ENCODE measurements at places on chromosomes 2 and 18. TPM values are rescaled to one million over a fixed set of nuclear protein-coding genes. Genes with fewer than 3 reads are reported as not detected.

DNA sequence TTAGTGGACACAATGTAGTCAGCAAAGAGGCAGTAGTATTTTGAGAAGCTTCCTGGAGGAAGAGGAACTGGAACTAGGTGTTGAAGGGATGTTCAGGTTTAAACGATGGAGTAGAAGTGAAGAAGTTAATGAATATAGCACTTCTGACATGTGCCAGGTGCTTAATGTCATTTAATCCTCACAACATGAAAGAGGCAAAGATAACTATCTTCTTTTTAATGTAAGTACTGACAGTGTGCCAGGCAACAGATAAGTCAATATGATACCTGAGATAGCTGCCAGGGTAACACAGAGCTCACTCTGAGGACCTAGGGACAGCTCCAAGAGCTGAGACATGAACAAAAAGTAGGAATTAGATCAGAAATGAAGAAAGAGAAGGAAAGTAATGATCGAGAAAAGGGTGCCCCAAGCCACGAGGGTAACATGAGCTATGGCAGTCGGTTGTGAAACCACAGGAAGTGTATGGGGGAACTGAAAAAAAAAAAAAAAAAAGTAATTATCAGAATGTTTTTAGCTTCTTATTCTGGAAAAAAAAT is 140.7 kb downstream of the RNF144A start:
- DNase-seq = no peak

ZDBF2 gene
- polyA plus RNA-seq = 1.5 TPM

DNA sequence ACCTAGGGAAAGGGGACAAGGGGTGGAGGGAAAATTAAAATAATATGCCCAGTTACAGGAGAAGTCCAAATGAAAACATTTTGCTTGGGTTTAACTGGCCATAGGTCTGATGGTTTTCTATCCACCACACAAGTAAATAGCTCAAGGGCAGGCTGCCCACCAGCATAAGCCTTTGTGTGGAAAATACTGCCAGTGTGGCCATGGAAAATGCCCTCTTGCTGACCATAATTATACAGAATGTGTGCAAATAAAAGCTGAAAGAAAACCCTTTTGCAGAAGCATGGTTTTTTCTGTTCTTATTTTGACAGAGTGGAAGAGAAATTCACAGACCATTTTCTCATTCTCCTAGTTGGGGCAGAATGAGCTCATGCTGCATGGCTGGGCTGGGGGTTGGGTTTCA is 111.3 kb upstream of the SIX2 start:
- DNase-seq = no peak

NXPH2 gene
- polyA plus RNA-seq = 1.9 TPM

- DNase-seq = no peak
Measured at GRCh38 chr18:33694593-33694992, 116.6 kb downstream of the ASXL3 start.

- peak; percentile 5 for DNase-seq
Measured at GRCh38 chr18:62566199-62566598, 43.4 kb downstream of the ZCCHC2 start.

GRCh38 chr2:74502720-74503505 is 3.5 kb upstream of the LBX2 start:
- DNase-seq = peak; percentile 80

DNA sequence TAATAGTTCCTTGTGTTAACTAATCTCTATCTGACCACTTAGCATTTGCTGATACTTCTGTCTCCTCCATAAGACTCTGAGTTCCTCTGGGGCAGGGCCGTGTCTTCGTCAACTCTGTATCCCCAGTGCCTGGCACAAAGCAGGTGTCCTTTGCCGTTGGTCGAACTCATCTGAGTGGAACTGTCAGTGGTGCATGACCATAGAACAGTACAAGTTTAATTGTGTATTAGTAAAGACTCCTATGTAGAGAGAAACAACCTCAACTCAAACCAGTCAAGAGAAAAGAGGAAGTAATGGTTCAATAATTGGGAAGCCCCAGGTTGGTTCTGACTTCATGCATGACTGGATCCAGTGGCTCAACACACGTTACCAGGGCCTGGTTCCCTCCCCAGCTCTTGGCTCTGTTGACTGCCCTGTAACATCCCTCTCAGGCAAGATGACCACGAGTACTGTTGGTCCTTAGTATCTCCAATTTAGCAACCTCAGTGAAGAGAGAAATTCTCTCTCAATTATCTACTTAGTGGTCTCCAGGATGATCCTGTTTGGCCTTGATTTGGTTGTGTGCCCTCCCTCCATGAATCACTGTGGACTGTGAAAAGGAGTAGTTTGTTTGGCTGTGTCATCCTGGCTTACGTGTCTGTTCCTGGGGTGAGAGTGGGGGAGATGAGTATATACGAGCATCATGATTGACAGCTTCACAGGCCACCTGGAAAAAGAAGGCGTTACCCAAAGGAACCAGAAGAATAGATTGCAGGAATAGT is 58.5 kb upstream of the MSH6 start:
- DNase-seq = no peak

- no peak for DNase-seq
Measured at GRCh38 chr2:129828792-129829191, 150.7 kb upstream of the RAB6C start.

DNA sequence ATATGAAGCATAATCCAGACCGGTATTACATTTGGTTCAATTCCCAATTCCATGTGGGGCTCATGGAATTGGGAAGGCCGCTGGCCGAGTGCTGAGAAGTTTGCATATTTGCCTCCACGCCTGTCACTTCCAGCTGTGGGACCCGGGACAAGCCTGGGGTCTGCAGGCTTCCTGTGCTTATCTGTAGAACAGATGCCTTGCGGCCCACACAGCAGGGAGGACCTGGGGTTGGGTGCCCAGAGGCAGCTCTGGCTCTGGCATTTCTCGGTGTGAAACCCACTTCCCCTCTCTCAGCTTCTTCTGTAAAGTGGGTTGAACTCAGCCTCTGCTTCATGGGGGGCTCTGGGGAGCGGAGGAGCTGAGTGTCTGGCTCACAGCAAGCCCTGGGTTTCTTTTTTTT is 97.9 kb downstream of the SH3BP4 start:
- no peak for DNase-seq

- no peak for DNase-seq
Measured at GRCh38 chr2:159042115-159042850, 73.8 kb downstream of the TANC1 start.

- no peak for DNase-seq
Measured at GRCh38 chr2:203681978-203682377, 24.5 kb upstream of the CD28 start.

DNA sequence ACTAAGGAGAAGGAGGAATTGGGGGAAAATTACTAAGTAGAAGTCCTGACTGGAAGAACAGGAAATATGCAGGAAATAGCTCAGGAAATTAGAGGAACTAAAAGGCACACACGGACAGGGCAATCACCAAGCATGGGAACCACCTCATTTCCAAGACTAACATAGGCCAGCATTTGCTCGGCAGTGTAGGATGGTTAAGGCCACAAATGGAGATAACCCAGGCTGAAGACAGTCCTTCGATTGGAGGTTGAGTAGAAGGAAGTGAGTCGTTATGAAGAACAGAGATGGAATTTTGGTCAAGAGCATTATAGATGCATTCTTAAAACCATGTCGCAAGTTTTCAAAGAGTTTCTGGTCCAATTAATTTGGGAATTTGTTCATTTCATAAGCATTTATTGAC is 401.4 kb downstream of the ALK start:
- no peak for DNase-seq

GRCh38 chr2:235149240-235149659 is 197.4 kb downstream of the SH3BP4 start:
- DNase-seq = no peak

DNA sequence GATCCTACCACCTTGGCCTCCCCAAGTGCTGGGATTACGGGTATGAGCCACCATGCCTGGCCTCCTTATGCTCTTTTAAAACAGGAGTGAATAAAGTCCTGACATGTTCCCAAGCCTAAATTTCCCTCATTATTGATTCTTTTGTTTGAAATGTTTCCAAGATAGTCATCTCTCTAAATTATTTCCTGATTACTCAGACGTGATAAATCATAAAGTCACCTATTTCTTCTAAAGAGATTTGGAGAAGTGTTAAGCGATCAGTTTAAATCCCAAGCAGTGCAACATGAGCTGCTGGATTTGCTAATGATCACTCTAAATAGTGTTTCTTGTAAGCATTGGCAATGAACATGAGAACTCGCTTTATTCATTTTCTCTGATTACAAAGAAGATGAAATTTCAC is 51.8 kb downstream of the PMAIP1 start:
- no peak for DNase-seq

- no peak for DNase-seq
Measured at GRCh38 chr2:217075268-217076057, 215.6 kb upstream of the TNP1 start.

DNA sequence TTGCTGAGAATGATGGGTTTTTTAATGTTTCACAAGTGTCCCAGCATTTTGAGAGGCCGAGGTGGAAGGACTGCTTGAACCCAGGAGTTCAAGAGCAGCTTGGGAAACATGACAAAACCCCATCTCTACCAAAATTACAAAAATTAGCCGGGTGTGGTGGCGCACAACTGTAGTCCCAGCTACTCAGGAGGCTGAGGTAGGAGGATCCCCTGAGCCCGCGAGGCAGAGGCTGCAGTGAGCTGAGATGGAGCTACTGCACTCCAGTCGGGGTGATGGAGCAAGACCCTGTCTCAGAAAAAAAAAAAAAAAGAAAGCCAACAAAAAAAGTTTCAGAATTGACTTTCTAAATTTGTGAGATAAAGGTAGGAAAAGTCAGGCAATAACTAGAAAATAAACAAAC is 8.7 kb downstream of the TFCP2L1 start:
- no peak for DNase-seq

DNA sequence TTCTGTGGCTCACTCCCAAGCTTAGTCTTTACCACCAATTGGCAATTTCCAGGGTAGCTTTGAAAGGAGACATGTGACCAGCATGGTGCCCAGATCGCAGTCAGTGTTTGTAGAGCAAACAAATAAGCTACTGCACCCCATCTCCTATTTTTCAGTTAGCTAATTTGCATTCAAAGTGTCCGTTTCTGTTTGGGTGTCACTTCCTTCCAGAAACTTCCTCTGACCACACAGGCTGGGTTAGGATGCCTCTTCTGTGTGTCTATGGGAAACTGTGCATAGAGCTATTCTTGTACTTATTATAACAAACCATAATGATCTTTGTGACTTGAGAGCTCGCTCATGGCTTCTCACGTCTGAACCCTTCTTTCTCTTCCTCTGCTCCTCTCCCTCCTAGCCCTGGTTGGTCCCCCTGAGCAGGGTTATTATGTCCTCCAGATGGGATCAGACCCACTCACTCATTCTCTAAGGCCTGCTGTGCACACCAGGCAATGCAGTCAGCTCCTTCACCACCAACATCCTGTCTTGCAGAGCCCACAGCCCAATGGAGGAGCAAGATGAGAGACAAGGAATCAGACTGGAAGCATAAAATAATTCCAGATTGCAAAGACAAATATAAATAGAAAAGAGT is 101.2 kb upstream of the ALK start:
- DNase-seq = no peak

DNA sequence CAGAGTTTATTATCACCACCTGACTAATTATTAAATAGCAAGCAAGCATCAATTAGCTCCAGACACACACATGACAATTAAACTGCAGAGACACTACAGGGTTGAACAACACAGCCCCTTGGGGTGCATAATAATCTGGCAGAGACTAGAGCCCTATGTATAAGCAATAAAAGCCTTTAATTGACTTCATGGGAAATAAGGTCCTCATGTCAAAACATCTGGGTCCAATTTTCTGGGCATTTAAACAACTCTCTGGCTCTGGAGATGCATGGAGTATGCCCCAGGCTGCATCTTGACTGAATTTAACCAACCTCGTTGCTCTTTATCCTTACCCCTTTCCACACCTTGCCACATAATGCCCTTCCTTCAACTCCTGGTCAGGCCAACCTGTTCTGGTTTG is 270.7 kb upstream of the THUMPD2 start:
- DNase-seq = no peak

TRIM43 gene
- polyA plus RNA-seq = not detected

RAB11FIP5 gene
- 6.3 TPM for polyA plus RNA-seq

GYPC gene
- 55.1 TPM for polyA plus RNA-seq

CNTNAP5 gene
- polyA plus RNA-seq = 0.13 TPM

- no peak for DNase-seq
Measured at GRCh38 chr2:203897544-203897943, 30.0 kb downstream of the CTLA4 start.

GRCh38 chr2:3959372-3959771 is 256.0 kb downstream of the DCDC2C start:
- DNase-seq = no peak

WDFY1 gene
- polyA plus RNA-seq = 69.3 TPM

GRCh38 chr2:88016086-88016959 is at the start of gene RNU2-63P:
Gene RNU2-63P (minus strand): TSS chr2:88016547.
- DNase-seq = peak; percentile 65

DNA sequence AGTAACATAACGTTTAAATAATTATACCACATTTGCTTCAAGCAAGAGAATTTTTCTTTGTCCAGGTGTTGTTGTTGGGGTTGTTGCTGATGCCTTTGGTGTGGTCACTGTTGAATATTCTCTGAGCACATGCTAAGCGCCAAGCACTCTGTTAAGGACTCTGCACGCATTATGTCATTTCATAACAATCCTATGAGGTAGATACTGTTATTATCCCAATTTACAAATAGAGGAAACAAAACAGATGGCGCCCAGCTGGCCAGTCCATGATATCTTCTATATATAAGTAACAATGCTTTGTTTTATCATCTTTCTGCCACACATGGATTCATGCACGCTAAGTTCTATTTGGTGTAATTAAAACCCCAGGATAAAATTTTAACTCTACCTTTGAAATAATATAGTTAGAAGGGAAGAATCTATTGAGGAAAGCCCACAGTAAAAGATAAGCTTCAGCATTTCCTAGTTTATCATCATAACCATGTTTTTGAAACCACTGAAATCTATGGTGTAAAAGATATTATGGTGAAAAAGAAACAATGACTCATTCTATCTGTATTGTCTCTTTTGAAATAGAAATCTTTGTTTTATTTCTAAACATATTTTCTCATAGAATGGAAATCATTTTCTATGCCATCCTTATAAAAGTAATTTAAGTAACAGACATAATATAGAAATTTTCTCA is 199.7 kb downstream of the PID1 start:
- DNase-seq = no peak

DNA sequence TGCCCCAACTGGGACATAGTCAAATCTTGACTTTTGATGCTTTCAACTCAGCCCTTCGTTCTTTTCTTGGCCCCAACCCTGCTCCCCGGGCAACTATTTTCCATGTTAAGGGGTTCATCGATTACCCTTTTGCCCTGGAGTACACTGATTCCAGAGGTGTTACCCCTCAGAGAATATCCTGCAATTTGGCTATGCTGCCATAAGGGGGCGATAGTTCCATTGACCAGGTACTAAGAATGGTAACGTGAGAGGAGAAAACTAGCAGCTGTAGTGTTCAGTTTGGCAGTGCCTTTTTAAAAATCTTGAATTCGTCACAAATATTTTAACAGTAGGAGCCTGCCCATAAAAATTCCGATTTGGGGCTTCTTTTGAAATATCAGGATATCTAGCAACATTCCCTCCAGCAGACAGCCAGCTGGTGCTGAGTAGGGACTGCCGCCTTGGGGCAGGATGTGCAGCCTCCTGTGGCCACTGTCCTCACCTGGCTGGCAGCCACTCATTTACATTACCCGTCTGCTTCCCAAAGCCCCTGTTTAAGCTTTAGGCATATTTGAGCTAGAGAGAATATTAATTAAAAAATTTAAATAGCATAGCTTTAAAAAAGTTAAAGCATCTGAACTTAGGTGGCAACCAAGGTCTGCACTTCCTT is 146.3 kb upstream of the SKOR2 start:
- DNase-seq = peak; percentile 84

- DNase-seq = no peak
Measured at GRCh38 chr2:175136334-175137215, 31.4 kb downstream of the ATF2 start.

GRCh38 chr2:239275044-239275685 is 125.7 kb downstream of the HDAC4 start:
- DNase-seq = no peak

GRCh38 chr2:151556121-151556520 is 146.4 kb downstream of the RIF1 start:
- DNase-seq = no peak

Measured in H1 (cell line).